Left lung (tissue), 14 donors: ENCODE measurements at places on chromosomes 5 and 9. TPM values are rescaled to one million over a fixed set of nuclear protein-coding genes. Genes with fewer than 3 reads are reported as not detected.

DNA sequence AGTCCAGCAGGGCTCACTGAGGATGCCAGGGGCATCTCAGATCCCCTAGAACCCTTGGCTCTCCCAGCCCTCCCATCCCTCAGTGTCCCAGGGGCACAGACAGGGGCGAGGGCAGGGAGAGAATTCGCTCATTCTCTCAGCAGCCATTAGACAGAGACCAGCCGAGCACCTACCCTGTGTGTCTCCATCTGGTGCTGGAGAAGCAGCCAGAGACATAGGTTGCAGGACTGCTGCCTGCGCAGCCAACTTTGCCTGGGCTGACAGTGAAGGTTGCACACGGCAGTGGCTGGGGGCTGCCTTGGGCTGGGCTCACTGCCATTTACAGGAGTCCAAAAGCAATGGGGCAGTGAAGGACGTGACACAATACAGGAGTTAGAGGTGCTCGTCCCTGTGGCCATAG, 60.9 kb downstream of the OLFM1 start:
- no peak for DNase-seq

GRCh38 chr5:147567917-147568598, 58.2 kb upstream of the DPYSL3 start:
- DNase-seq = no peak

DNA sequence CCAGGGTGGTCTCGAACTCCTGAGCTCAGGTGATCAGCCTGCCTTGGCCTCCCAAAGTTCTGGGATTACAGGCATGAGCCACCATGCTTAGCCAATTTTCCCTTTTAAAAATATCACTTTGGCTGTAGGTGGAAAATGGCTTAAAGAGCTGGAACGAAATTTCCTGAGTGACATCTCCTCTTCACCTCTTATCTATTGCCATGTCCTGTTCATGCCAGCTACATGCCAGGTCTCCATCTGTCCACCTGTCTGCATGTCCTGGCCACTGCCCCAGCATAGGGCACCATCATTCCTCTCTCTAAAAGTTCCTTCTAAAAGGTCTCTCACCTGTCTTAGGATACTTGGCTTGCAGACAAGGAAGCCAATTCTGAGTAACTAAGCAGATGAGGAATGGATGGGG, 2.8 kb upstream of the GRK6 start:
- no peak for DNase-seq

DNA sequence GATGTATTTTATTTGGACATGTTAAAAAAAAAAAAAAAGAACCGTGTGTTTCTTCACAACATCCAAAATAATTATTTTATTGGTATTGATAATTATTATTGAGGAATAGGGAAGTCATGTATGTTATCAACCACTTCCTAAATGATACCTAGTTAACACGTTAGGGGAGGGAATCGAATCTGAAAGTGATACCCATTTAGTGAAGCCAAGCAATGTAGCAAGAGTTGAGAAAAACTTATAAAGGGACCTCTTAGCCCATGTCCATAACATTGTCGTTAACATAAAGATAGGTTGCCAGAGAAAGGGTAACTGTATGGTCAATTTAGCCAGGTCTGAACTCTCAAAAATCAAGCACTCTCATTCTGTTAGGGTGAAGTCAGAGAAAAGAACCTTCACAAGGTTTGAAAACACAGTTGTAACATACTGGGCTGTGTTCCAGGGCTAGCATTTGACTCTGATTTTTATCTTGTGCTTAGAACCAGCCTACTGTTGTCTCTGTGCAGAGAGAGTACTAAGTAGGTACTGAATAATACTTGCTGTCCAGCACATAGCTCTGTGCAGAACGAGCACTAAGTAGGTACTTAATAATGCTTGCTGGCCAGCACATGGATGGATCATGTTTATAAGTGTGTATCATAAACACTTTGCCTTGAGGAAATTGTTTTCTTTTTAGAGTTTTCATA, 60.4 kb downstream of the GHR start:
- no peak for DNase-seq

DNA sequence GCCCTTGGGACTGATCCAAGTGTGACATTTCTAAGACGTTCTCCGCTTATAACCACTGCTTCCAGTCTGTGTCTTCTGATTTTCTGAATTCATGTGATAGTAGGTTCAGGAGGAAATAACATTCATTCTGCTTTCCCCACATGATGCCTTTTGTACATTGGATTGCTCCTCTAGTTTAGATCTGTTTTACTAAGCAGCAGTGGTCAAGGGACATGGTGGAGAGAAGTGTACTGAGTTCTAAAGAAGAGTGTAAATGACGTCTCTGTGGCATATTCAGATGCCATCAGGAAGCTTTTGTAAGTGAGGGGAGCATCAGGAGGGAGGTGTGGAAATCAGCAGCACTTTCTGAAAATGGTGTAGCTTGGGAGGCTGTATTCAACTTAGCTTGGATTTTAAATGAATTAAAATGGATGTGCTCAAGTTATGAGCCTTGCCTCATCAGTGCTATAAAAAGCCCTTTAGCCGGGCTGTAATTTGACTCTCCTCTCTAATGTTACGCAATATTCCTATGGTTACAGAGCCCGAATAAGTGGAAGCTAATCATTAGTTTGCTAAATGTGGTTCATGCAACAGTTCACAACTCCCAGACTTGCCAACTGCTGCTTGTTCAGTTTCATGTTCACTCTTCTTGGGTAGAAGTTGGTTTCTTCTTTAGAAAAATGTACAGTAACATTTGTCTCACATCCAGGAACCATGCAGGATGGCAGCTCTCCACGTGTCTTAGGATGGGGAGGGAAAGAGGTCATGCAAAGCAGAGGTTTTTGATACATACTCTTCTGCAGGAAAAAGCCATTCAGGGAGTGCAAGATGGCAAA, 281.3 kb downstream of the ARHGAP26 start:
- DNase-seq = peak; percentile 85

GRCh38 chr5:172594867-172595466, 46.1 kb upstream of the NEURL1B start:
- no peak for DNase-seq

GCNT4 gene
- total RNA-seq = 3.6 TPM

ZBED3 gene
- total RNA-seq = 11.9 TPM

CD14 gene
- total RNA-seq = 252 TPM

GSN gene
- 485 TPM for total RNA-seq

PCDHGB4 gene
- total RNA-seq = 3.2 TPM
